Activated T-helper 2 cell treated with anti-CD3 and anti-CD28 coated beads, Interferon-gamma antibody, Interleukin-2, Interleukin-4, amounts not matched to agents 10 μg/mL and 5 μg/mL and 100 μg/mL, durations not matched to agents 14 hours and 24 hours and 36 hours (primary cell): ENCODE measurements at places on chromosomes 12 and 14.

DNA sequence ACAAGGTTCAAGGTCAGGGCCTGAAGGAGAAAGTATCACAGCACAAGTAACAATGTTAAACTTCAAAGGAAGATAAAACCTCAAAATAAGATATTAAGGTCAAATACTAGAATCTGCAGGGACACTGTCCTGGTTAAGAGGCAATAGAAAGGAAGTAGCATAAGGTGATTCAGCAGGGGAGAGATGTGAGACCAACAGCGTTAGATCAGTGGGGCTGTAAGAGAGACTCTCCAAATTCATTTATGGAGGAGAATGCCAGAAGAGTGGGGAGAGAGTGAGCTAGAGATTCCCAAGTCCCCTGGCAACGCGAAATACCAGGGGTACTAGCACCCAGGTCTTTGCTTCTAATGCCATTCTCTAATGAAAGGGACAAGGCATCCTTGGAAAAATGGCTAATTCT is 610.9 kb downstream of the DIO2 start:
- no peak for DNase-seq

- DNase-seq: no peak
These were observed 10.7 kb upstream of the TBX3 start for GRCh38 chr12:114694436-114695304.

DNA sequence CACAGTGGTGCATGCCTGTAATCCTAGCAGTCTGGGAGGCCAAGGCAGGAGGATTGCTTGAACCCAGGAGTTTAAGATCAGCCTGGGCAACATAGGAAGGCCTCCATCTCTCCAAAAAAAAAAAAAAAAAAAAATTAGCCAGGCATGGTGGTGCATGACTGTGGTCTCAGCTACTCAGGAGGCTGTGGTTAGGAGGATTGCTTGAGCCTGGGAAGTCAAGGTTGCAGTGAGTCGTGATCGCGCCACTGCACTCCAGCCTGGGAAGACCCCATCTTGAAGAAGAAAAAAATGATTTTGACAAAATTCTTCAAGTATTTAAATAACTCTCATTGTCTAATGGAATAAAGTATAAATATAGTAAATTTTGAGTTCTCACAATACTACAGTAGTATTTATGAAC is 219.2 kb upstream of the SSTR1 start:
- DNase-seq: no peak

GRCh38 chr12:49505672-49506071 is 33.2 kb upstream of the KCNH3 start:
- DNase-seq: no peak

- DNase-seq: no peak
These were observed 209.4 kb upstream of the BCL2L14 start for GRCh38 chr12:11861155-11861863.

DNA sequence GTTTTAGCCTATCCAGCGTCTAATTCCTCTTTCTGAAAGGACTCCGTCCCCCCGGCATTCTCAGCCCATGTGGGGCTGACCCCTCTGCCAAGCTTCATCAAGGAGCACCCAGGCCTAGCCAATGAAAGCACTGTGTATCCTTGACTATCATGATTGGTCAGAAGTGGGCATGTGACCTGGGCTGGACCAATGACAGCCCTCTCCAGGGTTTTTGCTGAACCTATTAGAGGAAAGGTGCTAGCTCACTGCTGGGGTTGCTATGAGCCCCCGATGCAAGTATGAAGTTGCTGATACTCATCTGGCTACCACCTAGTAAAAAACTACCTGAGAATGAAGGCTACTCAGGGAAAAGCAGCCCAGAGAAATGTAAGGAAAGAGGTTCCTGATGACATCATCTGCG is 68.1 kb downstream of the LRRC74A start:
- DNase-seq: no peak

DNA sequence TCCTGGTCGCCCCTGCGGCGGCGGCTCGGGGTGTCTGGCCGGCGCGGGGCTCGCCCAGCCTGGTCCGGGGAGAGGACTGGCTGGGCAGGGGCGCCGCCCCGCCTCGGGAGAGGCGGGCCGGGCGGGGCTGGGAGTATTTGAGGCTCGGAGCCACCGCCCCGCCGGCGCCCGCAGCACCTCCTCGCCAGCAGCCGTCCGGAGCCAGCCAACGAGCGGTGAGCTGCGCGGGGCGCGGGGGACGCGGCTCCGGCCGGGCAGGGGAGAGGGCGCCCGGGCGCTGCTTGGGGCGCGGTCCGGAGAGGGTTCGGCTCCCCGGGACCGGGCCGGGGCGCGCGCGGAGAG is at the start of gene LGALS3:
Gene LGALS3 (plus strand): TSS at position 167 of the 342 bp plus-strand sequence. CDS start 8,122 bp downstream, outside the sequence.
- peak; percentile 33 for DNase-seq

GRCh38 chr14:71133296-71133695 is 226.0 kb downstream of the PCNX1 start:
- DNase-seq: no peak

DNA sequence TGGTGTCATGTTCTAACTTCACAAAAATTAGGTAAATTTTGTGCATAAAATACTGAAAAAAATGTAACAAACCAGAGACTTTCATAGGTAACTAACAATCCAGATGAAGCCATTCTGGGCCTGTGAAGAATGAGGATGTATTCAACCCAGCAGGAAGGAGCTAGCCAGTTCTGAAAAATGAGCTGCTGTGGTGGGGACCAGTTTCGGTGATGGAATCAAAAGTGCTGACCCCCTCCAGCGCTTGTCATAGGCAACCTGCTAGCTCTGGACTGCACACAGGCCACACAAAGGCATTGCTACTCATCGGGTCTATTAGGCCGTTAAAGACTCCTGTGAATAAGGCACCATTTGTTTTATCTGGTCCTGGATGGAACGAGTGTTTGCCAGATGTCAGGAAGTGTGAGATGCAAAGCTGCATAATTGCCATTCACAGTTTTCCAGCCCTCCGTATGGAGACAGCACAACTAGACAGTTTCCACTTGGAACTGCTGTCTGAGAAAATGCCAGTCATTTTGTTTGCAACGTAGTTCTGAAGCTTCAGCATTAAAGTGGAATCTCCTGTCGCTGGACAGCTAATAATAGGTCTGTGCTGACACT is 3.3 kb upstream of the RIMBP2 start:
- no peak for DNase-seq

DNA sequence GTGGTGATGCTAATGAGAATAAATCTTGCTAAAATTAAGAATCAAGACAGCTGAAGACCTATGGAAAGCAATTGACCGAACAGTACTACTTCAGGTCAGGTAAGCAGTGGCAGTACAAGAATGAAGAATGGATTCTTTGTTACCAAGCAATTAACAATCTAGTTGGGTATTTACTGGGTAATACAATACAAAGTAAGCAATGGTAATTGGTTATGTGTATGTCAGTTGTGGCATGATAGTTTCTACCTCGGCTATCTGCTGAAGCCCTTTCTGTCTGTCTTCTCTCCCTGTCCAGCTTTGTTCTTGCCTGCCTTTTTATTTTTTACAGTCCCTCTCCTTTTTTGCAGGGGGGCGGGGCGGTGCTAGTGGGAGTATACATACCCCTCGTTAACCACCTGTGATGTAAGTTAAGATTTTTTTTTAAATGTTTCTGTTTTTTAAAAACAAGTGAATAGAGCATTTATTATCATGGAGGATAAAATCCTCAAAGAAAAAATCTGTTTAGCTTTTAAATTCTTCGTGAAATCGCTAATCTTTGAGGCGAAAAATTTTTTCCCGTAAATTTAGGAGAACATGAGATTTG is 75.9 kb downstream of the RCOR1 start:
- DNase-seq: no peak

- DNase-seq: no peak
These were observed 2.4 kb upstream of the MIPOL1 start for GRCh38 chr14:37195327-37195726.

GRCh38 chr12:88237954-88238353 is 95.8 kb downstream of the TMTC3 start:
- no peak for DNase-seq

- DNase-seq: no peak
These were observed 155.2 kb downstream of the TTC7B start for GRCh38 chr14:90660865-90661570.

DNA sequence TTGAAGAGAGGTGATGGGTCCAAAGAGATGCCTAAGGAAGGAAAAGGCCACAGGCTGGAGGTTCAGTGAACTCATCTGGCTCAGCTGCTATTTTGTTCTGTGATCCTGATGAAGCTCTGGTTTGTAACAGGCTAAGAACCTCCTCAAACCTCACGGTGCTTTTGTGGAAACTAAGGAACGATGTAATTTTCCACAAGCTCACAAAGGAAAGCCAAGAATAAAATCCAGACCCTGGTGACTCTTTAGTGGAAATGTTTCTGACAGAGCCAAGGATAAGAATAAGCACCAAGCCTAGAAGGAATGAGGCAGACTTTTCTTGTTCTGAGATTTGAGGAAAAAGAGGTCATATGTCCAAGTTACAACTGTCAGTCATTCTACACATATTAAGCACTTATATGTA is 93.6 kb downstream of the SLC24A4 start:
- no peak for DNase-seq

GRCh38 chr12:19209661-19210060 is 80.1 kb downstream of the PLEKHA5 start:
- DNase-seq: no peak

GRCh38 chr12:12442548-12443071 is 85.7 kb downstream of the BORCS5 start:
- DNase-seq: no peak

- DNase-seq: no peak
These were observed 292.9 kb downstream of the RAD51B start for GRCh38 chr14:68112442-68112841.

DNA sequence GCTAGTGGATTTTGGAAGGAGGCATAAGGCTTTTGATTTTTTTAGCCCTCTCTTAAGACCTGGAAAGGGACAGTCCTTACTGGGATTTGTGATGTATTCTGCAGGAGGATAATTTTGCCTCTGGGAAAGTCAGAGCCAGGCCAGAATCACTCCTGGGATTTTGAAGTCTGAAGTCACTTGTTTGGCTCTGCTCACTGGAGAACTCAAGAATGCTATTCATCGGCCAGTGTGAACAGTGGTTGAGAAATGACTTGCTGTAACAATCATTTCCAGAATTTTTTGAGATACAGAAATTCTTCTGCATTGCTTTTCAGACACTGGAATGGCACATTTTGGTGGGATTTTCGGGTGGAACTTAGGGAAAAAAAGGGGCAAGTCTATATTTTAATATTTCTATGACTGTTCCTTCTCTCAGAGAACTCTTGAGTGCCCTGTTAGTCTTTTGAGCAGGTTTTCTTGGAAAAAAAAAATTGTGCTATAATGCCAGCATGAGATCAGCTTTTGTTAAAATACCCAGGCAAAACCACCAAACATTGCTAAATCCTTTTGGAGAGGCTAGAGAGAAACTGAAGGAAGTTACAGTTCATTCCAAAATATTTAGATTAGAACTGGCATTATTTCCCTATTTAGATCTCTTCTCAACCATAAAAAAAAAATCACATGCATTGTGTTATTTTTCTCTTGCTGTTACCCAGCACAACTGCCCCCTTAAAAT is 26.1 kb upstream of the BHLHE41 start:
- no peak for DNase-seq

DNA sequence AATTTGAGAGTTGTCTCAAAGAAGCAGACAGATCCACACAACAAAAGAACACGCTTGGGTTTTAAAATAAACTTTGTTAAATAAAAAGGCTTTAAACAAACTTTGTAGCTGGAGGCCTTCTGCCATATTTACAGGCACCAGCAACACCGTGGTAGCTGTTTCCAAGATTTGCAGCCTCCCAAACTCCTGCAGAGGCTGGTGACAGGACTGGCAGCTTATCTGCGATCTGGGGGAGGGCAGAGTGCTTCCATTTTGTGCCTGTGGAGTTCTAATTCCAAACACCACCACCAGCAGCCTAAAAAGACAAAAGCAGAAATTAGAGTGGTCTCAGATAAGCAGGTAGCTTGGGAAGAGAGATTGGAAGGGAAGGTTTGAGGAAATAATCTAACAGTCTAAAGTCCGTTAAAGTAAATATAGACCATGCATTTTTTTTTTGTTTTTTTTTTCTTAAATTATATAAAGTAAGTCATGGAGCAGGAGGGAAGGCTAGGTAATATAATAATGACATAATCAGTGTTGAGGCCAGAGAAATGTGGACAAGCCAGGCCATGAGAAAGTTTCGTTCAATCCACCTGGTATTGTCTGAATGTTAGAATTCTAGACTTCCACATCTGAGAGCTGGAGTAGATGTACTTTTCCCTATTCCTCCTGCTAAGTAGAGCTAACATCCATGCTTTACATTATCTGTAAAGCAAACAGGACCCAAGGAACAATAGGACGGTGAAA is 69.6 kb upstream of the TMEM132D start:
- no peak for DNase-seq

- no peak for DNase-seq
These were observed 28.5 kb downstream of the CCDC60 start for GRCh38 chr12:119363037-119363436.

- DNase-seq: no peak
These were observed 23.6 kb downstream of the OR11H4 start for GRCh38 chr14:20262642-20263128.

- DNase-seq: no peak
These were observed 53.9 kb upstream of the FICD start for GRCh38 chr12:108461058-108461660.

- no peak for DNase-seq
These were observed 326.7 kb downstream of the ATP23 start for GRCh38 chr12:58268069-58268468.

GRCh38 chr14:68312884-68313610 is 479.8 kb downstream of the ZFP36L1 start:
- DNase-seq: no peak

- no peak for DNase-seq
These were observed 7.1 kb upstream of the ASCL1 start for GRCh38 chr12:102950107-102950949.

- no peak for DNase-seq
These were observed 291.2 kb downstream of the AKAP6 start for GRCh38 chr14:32620303-32620702.

- DNase-seq: no peak
These were observed 137.4 kb downstream of the DAAM1 start for GRCh38 chr14:59325906-59326305.
